ENCODE measurements at places on chromosomes 5 and 9.

DNA sequence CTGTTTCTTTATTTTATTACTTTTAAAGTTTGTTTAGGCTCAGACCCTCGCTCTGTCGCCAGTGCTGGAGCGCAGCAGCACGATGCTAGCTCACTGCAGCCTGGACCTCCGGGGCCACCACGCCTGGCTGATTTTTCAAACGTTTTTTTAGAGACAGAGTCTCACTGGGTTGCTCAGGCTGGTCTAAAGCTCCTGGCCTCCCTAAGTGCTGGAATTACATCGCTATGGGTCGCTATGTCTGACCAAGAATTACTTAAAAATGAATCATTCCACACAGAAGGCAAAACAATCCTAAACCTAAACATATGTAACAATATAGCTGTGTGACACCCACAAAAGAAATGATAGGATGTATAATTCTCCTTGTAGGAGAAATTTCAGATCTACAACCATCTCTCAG, 86.9 kb upstream of the SIMC1 start:
- no peaks in the 10 kb centered on the region for H3K36me3 ChIP-seq
- DNase-seq = no peak
- H3K27me3 ChIP-seq = peaks cover 23% of the 10 kb centered on the region
- no peaks in the 10 kb centered on the region for H3K4me1 ChIP-seq

GRCh38 chr5:141326088-141326854, 4.0 kb upstream of the PCDHGA1 start:
- H3K4me3 ChIP-seq = peak overlapping the region; percentile 95
- peaks cover 11% of the 10 kb centered on the region for H3K27me3 ChIP-seq
- DNase-seq = peak; percentile 66
- H3K4me1 ChIP-seq = peaks cover 14% of the 10 kb centered on the region

- no peak for DNase-seq
- H3K4me3 ChIP-seq = no peak overlapping the region
- peaks cover 2% of the 10 kb centered on the region for H3K27me3 ChIP-seq
- H3K36me3 ChIP-seq = no peaks in the 10 kb centered on the region
Observed at GRCh38 chr5:7250004-7250403, 145.9 kb upstream of the ADCY2 start.

DNA sequence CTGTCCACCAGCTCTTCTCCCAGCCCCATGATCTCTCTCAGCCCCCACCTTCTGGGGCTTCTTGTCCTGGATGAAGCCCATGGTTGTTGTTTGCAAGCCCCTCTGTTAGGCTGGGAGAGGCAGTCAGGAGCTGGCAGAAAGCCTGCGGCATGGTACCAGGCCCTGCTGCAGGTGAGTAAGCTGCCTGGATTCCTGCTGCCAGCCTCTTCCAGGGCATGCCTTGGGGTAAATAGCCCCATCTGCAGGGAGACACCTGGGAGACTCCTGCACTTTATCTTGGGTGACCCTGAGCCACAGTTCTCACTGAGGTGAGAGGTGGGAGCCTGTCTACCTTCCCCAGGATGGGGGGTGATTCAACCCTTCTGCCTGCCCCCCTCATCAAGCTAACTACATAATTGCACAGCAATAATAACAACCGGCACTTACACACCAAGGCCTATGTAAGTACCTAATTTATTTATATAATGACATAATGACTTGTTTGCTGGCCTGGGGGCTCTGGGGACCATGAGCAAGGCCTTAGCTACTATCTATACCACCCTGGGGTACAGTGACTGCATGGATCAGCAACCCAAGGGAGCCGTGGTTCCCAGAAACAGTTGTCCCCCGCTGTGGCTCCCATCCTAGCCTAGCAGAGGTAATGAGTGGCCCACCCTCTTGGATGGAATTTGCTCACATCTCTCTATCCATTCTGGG, 116.0 kb downstream of the PSD2 start:
- no peak overlapping the region for H3K4me3 ChIP-seq
- no peaks in the 10 kb centered on the region for H3K4me1 ChIP-seq
- DNase-seq = no peak
- no peak overlapping the region for H3K27ac ChIP-seq

DNA sequence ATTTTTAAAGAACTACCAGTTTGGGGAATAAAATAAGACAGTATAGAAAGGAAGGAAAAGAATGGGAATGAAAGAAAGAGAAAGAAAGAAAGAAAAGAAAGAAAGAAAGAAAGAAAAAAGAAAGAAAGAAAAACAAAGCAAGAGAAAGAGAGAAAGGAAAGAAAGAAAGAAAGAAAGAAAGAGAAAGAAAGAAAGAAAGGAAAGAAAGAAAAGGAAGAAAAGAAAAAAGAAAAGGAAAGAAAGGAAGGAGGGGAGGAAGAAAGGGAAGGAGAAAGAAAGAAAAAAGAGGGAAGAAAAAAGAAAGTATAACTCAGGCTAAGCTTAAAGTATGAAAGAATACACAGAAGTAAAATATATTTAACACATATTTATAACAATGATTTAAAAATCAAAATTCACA, 51.0 kb upstream of the FGF10 start:
- no peaks in the 10 kb centered on the region for H3K36me3 ChIP-seq
- H3K4me1 ChIP-seq = no peaks in the 10 kb centered on the region
- H3K27ac ChIP-seq = no peak overlapping the region
- H3K27me3 ChIP-seq = no peaks in the 10 kb centered on the region
- DNase-seq = no peak

GRCh38 chr5:14109041-14109747, 33.9 kb upstream of the TRIO start:
- peaks cover 20% of the 10 kb centered on the region for H3K4me1 ChIP-seq
- DNase-seq = peak; percentile 18
- H3K36me3 ChIP-seq = no peaks in the 10 kb centered on the region
- H3K27ac ChIP-seq = peak overlapping the region; percentile 59

- no peaks in the 10 kb centered on the region for H3K4me1 ChIP-seq
- H3K27me3 ChIP-seq = peaks cover 11% of the 10 kb centered on the region
- no peak overlapping the region for H3K27ac ChIP-seq
- DNase-seq = no peak
- H3K36me3 ChIP-seq = no peaks in the 10 kb centered on the region
Observed at GRCh38 chr9:115063058-115063845, 54.7 kb downstream of the TNC start.

DNA sequence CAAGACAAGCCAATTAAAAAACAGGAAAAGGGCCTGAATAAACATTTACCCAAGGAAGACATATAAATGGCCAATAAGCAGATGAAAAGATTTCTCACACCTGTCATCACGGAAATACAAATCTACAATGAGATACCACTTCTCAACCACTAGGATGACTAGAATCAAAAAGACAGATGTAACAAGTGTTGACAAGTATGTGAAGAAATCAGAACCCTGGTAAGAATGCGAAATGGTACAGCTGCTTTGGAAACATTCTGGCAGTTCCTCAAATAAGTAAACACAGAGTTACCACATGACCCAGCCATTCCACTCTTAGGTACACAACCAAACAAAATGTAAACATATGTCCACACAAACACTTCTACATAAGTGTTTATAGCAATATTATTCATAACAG, 32.5 kb downstream of the LEAP2 start:
- no peak for DNase-seq
- H3K4me1 ChIP-seq = no peaks in the 10 kb centered on the region
- no peak overlapping the region for H3K4me3 ChIP-seq
- peaks cover 8% of the 10 kb centered on the region for H3K36me3 ChIP-seq
- H3K27ac ChIP-seq = no peak overlapping the region

DNA sequence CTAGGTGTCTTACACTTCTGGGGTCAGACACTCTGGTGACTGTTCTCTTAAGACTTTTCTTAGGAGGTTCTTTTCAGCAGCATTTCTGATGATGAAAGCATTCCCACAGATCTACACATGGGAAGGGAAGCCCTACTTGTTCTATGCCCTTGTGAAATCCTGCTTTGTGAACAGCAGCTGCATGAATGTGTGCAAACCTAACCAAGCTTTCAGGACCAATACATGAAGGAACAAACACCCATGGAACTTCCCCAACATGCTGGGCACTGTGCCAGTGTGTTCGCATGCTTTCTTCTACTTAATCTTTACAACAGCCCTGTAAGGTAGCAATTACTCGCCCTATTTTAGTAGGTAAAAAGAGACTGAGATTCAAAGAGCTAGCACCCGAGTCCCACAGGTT, 439.9 kb upstream of the KLF4 start:
- no peak overlapping the region for H3K27ac ChIP-seq
- no peaks in the 10 kb centered on the region for H3K4me1 ChIP-seq
- H3K4me3 ChIP-seq = no peak overlapping the region
- H3K36me3 ChIP-seq = no peaks in the 10 kb centered on the region
- H3K27me3 ChIP-seq = no peaks in the 10 kb centered on the region

GRCh38 chr5:178113141-178113787, at the start of gene N4BP3:
TSS of gene N4BP3 (plus strand) at chr5:178113532. CDS start at chr5:178119584, 6,052 bp downstream.
- H3K36me3 ChIP-seq = no peaks in the 10 kb centered on the region
- peak; percentile 86 for DNase-seq
- H3K4me1 ChIP-seq = peaks cover 38% of the 10 kb centered on the region

GRCh38 chr5:163504079-163504931, 1.1 kb upstream of the MAT2B start:
- peaks cover 44% of the 10 kb centered on the region for H3K4me1 ChIP-seq
- no peaks in the 10 kb centered on the region for H3K27me3 ChIP-seq
- H3K27ac ChIP-seq = peak overlapping the region; percentile 98
- DNase-seq = peak; percentile 55
- H3K4me3 ChIP-seq = peak overlapping the region; percentile 98

- H3K36me3 ChIP-seq = no peaks in the 10 kb centered on the region
- H3K27ac ChIP-seq = no peak overlapping the region
- no peaks in the 10 kb centered on the region for H3K4me1 ChIP-seq
- H3K27me3 ChIP-seq = no peaks in the 10 kb centered on the region
- H3K4me3 ChIP-seq = no peak overlapping the region
Observed at GRCh38 chr9:79007701-79008483, 563.9 kb upstream of the TLE4 start.

- H3K4me1 ChIP-seq = peaks cover 29% of the 10 kb centered on the region
- no peak for DNase-seq
- no peak overlapping the region for H3K27ac ChIP-seq
- no peaks in the 10 kb centered on the region for H3K27me3 ChIP-seq
- H3K36me3 ChIP-seq = peaks cover 17% of the 10 kb centered on the region
Observed at GRCh38 chr5:56112526-56113121, 117.9 kb upstream of the IL6ST start.

GRCh38 chr9:106916466-106917235, 53.7 kb downstream of the ZNF462 start:
- no peak for DNase-seq
- H3K27me3 ChIP-seq = no peaks in the 10 kb centered on the region
- no peak overlapping the region for H3K4me3 ChIP-seq

- H3K36me3 ChIP-seq = peaks cover 13% of the 10 kb centered on the region
- DNase-seq = no peak
- H3K27ac ChIP-seq = no peak overlapping the region
Observed at GRCh38 chr5:65718576-65719310, 3.2 kb downstream of the SGTB start.

GRCh38 chr9:78694974-78695373, 398.0 kb downstream of the PSAT1 start:
- H3K4me3 ChIP-seq = no peak overlapping the region
- H3K27me3 ChIP-seq = no peaks in the 10 kb centered on the region
- H3K4me1 ChIP-seq = no peaks in the 10 kb centered on the region
- no peak overlapping the region for H3K27ac ChIP-seq
- no peaks in the 10 kb centered on the region for H3K36me3 ChIP-seq
- DNase-seq = no peak

DNA sequence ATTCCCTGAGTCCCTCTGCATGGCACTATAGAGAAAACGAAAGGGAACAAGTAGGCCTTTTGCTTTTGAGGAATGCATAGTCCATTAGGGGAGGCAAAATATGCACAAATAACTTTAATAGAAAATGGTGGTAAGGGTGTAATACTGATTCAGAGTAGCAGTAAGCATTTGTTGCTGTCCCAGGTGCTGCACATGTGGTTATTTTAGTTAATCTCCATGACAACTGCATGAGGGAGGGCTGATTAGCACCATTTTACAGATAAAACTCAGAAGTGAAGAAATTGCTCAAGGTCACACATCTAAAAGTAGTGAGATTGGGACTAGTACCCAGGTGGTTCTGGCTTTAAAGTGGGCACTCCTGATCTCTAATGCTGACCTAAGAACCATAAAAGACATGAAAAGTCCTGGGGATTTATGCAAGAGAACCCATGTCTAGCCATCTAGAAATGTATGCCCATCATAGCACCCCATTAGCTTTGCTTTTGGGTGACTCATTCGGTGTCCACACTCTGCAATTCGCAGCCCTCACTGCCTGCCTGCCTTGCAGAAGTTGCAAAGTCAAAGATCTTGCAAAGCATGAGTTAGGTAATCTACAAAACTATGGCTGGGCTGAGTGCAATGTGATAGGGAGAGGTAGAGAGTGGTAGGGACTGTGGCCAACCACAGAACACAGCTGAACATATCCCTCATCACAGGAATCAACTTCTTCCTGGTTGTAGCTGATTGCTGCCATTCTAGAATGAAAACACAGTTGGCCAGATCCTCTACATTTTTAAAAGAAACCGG, 195.2 kb downstream of the PTTG1 start:
- DNase-seq = no peak
- H3K4me3 ChIP-seq = no peak overlapping the region
- no peak overlapping the region for H3K27ac ChIP-seq
- no peaks in the 10 kb centered on the region for H3K36me3 ChIP-seq
- H3K27me3 ChIP-seq = peaks cover 2% of the 10 kb centered on the region

- H3K27ac ChIP-seq = no peak overlapping the region
- no peak overlapping the region for H3K4me3 ChIP-seq
- no peaks in the 10 kb centered on the region for H3K4me1 ChIP-seq
Observed at GRCh38 chr5:11300736-11301135, 539.7 kb upstream of the DAP start.

- H3K27ac ChIP-seq = peak overlapping the region; percentile 92
- peaks cover 31% of the 10 kb centered on the region for H3K4me1 ChIP-seq
- no peaks in the 10 kb centered on the region for H3K27me3 ChIP-seq
- peak overlapping the region; percentile 94 for H3K4me3 ChIP-seq
- DNase-seq = peak; percentile 38
Observed at GRCh38 chr9:128683340-128684064, 5.5 kb upstream of the SET start.

- no peak for DNase-seq
- no peak overlapping the region for H3K4me3 ChIP-seq
- no peaks in the 10 kb centered on the region for H3K27me3 ChIP-seq
- H3K36me3 ChIP-seq = no peaks in the 10 kb centered on the region
- no peak overlapping the region for H3K27ac ChIP-seq
- H3K4me1 ChIP-seq = no peaks in the 10 kb centered on the region
Observed at GRCh38 chr5:26339576-26339975, 698.8 kb downstream of the CDH9 start.

- H3K4me1 ChIP-seq = peaks cover 30% of the 10 kb centered on the region
- H3K27ac ChIP-seq = peak overlapping the region; percentile 36
- DNase-seq = no peak
- peaks cover 27% of the 10 kb centered on the region for H3K36me3 ChIP-seq
- no peaks in the 10 kb centered on the region for H3K27me3 ChIP-seq
- H3K4me3 ChIP-seq = peak overlapping the region; percentile 38
Observed at GRCh38 chr9:132356324-132356924, 1.6 kb upstream of the SETX start.

DNA sequence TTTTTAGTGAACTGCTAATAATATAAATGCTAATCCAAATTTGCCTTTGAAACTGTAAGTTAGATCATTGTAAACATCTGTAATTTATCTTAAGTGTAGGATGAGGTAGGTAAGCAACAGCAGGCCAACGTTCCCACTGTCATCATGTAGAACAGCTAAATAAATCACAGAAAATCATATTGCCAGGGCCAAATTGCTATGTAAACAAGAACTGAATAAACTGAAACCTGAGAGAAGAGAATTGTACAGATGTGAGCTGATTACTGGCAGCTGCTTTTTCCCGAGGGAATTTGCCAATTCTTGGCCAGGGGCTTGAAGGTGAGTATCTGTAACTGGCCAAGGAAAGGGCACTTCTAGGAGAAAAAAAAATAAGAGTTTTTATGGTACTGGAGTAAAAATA, 97.6 kb downstream of the CDH10 start:
- H3K4me1 ChIP-seq = no peaks in the 10 kb centered on the region
- H3K4me3 ChIP-seq = no peak overlapping the region
- DNase-seq = no peak
- no peak overlapping the region for H3K27ac ChIP-seq
- no peaks in the 10 kb centered on the region for H3K36me3 ChIP-seq
- no peaks in the 10 kb centered on the region for H3K27me3 ChIP-seq

Data from T-helper 2 cell treated with Interferon-gamma antibody and Interleukin-4, amounts not matched to agents 5 μg/mL and 100 μg/mL, for 36 hours (primary cell).